Stimulated activated CD4-positive, alpha-beta T cell treated with anti-CD3 and anti-CD28 coated beads, Interleukin-1b, Interleukin-23, amount 100 ng/mL, for 48 hours (primary cell): ENCODE measurements at places on chromosomes 5 and 9.

GRCh38 chr5:17732351-17732923 lies 98.2 kb downstream of the TAF11L14 start:
- no peak for DNase-seq

DNA sequence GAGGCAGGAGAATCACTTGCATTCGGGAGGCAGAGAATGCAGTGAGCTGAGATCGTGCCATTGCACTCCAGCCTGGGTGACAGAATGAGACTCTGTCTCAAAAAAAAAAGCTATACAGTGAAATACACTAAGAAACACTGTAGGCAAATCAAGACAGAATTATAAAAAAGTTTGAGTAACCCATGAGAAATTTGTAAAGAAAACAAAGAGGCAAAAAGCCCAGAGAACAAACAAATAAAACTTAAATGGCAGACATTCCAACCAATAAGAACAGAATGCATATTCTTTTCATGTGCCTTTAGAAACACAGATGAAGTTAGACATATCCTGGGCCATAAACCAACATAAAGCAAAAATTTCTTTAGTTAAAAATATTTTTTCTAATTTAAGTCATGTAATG lies 30.6 kb downstream of the ZNF169 start:
- DNase-seq, result no peak

GRCh38 chr5:135832941-135833920 lies 1.2 kb upstream of the SLC25A48 start:
- no peak for DNase-seq

GRCh38 chr9:6757132-6757455 lies 679 bp upstream of the KDM4C start:
- peak; percentile 74 for DNase-seq

DNA sequence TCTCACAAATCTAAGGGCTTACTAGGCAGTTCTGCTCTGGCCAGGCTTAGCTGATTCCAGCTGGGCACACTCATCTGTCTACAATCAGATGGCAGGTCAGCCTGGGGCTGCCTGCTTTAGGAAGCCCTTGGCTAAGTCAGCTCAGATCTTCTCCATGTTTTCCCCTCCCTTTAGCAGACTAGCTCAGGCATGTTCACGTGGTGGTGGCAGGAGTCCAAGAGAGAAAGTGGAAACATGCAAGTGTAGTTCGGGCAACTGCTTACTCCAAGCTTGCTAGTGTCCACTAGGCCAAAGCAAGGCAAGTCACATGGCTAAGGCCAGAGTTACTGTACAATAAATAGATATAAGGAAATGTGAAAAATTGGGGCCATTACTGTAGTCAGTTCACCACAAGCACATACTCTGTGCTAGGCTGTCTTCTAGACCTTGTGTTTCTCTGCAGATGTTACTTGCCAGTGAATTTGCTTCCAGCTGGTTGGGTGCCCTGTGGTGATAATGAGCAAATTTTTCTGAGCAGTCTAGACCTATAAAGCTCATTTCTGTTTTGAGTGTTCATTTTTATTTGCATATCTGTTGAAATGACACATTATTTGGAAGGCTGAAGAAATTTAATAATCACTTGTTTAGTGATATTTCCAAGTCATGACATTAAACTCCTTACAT lies 38.3 kb downstream of the RECK start:
- no peak for DNase-seq

- no peak for DNase-seq
These were observed 81.8 kb downstream of the ARRDC3 start for GRCh38 chr5:91301106-91301846.

DNA sequence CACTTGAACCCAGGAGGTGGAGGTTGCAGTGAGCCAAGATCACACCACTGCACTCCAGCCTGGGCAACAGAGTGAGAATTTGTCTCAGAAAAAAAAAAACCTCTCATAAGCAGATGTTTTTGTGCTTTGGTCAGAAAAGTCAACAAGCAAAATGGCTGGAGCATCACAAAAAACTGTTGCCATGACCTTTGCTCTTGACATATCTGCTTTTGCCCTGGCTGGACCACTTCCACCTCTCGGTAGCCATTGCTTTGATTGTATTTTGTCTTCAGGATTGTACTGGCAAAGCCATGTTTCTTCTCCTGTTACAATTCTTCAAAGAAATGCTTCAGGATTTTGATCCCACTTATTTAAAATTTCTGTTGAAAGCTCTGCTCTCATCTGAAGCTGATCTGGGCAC lies 67.0 kb downstream of the MTMR12 start:
- no peak for DNase-seq

DNA sequence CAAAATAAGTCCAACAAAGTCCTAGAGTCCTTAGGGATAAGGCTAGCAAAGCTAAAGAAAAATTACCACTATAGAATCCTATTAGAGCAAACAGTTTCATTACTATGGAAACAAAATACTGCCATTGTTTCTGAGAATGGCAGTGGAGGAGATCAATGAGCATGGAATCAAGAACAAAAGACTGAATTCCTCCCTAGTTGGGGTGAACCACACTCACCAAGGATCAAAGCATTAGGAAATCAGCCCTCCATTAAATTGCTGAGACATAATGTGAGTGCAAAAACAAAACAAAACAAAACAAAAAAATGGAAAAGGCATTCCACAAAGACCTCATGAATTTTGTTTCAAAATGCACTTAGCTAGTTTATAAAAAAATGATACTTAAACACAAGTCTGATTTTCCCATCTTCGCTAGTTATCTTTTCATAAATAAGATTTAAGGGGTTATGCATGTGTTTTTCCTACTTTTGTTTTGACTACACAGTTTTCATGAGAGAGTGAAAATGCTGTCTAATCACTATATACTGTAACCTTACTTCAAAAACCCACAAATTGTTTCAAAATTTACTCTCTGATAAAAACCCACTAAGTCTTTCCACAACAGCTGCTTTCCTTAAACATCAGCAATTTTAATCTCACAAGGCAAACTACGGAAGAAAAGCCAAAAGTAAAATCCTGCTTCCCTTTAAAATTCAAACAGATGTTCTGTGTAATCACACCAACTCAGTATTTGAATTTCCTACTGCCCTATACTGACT lies 9.7 kb downstream of the SERINC5 start:
- DNase-seq, result no peak

GRCh38 chr9:137156567-137157375 lies 13.1 kb downstream of the LRRC26 start:
- peak; percentile 68 for DNase-seq

- DNase-seq, result no peak
These were observed 21.6 kb upstream of the SPATA31D4 start for GRCh38 chr9:81906671-81907070.

DNA sequence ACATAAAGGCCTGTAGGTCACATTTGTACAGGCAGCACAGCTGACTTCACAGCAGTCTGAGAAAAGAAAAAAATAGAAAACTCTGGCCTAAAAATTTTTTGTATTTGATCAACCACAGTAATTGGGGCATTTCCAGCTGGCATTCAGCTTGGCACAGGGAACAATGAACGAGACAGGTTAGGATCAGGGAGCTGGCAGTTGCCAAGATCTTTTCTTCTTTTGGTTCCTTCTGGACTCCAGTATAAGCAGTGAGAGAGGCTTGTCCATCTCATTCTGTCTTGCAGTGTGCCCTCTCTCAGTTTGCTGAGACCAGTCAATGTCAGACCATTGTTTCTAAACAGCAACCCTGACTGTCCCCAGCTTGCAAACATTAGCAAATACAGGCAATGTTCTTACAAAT lies 601.1 kb downstream of the TLR4 start:
- no peak for DNase-seq

DNA sequence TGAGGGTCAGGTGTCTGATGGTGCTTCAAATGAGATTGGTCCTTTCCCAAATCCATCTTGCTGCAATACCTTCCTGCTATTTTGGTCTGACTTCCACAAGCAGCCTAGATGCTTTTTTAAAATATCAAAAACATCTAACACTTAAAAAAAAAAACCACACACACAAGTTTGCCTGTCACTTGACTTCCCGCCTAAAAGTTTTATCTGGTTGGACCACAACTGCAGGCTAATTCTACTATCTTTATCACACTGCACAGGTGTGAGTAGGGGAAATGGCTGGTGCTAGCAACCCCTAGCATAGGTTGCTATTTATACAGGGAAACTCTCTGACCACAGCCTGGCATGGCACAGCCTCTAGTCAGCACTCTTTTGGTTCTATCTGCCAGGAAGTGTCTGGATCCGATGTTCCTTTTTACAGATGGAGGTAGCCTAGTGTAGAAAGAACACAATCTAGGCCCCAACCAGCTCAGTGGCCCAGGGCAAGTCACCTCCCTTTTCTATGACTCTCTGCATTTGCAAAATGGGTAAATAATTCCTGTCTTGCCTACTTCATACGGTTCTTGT lies at the start of gene HEMGN:
TSS of gene HEMGN (minus strand) at position 92 of the 564 bp plus-strand sequence. CDS start at position 56, 36 bp downstream.
- peak; percentile 14 for DNase-seq

DNA sequence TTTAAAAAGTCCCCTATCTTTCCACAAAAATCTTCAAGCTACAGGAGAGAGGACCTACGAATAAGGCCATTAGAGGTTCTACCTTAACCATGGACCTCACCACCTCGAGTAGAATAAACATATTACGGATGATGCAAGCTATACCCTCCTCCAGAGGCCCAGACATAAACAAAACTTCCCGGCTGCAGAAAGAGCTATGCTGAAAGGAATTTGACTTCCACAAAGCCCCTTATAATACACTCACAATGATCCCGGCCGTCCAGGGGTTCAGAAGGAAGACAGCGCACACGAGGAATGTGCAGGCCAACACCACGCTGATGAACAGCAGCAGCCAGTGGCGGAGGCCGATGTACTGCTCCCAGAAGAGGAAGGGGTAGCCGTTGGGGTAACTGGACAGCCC lies 59.0 kb downstream of the PTCH1 start:
- DNase-seq, result no peak

DNA sequence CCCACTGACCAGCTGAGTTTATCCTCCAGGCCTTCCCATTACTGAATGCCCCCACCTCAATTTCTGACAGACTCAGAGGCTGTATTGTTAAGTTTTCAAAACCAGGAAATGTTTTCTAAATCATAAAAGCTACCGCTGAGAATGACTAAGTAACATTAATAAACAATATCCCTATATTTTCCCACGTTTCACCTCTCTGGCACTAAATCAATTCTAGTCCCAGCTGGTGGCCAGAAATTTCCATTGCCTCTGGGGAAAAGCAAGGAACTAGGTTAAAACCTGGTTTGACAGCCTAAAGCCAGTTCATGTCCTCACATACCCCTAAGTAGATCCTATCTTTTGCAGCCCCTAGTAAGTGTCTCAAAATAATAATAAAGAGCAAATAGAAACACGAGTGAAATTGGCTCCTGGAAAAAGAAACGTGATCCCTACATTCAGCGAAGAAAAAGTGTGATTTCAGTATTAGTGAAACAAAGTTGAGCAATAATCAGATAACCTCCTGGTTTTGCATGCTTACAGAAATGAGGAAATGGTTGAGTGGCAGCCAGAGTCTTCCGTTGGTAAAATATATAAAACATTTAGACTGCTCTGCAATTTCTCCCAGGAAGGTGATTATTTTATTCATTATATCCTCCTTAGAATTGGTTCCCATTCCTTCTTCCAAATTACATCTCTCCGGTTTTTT lies 110.9 kb downstream of the ESM1 start:
- DNase-seq, result no peak

DNA sequence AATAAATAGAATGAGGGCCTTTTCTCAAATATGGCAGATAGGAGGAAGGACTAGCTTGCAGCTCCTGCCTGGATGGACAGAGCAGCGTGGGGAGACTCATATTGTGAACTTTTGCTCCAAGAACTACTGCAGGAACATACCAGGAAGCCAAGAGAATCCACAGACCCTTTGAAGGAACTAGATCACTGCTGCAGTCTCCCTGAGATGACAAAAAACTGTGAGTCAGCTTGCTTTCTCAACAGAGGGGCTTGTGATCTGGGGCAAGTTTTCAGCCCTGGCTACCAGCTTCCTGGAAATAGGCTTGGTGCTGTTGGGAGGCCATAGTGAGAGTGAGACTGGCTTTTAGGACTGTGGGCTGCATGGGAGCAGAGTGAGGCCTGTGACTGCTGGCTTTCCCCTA lies 170.6 kb upstream of the TRIM32 start:
- no peak for DNase-seq

DNA sequence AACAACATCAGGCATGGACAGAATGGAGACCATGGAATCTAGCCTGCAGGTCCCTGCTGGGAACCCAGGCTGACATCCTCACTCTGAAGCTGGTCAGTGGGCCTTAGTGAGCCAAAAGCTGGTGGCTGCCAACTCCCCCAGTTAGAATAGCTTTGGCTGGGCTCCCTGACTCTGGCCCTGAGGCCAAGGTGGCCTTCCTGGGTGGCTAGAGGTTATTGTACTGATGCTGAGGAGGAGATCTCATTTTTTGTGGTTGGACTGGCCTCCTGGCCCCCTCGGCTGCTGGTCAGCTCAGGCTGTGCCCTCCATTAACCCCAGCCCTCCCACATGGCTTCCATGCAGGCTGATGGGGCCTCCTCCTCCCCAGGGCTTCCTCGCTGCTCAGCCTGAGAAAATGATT lies 101.2 kb upstream of the PANK3 start:
- no peak for DNase-seq

DNA sequence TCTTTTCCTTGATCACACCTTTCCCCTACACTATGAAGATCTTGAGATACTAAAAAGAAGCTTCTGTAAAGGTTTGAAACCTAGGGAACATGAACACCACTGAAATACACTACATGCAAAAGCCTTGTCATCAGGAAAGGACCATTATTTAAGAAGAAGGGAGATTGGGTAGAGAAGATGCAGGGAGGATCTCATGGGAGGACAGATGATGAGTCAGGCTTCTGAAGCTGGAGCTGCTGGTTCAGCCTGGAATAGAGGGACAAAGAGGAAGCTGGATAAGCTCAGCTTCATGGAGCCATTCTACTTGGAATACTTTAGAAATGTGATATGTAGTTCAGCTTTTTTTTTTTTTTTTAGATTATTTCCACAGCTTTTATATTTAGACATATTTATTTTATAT lies 169.8 kb downstream of the MAN2A1 start:
- DNase-seq, result no peak

DNA sequence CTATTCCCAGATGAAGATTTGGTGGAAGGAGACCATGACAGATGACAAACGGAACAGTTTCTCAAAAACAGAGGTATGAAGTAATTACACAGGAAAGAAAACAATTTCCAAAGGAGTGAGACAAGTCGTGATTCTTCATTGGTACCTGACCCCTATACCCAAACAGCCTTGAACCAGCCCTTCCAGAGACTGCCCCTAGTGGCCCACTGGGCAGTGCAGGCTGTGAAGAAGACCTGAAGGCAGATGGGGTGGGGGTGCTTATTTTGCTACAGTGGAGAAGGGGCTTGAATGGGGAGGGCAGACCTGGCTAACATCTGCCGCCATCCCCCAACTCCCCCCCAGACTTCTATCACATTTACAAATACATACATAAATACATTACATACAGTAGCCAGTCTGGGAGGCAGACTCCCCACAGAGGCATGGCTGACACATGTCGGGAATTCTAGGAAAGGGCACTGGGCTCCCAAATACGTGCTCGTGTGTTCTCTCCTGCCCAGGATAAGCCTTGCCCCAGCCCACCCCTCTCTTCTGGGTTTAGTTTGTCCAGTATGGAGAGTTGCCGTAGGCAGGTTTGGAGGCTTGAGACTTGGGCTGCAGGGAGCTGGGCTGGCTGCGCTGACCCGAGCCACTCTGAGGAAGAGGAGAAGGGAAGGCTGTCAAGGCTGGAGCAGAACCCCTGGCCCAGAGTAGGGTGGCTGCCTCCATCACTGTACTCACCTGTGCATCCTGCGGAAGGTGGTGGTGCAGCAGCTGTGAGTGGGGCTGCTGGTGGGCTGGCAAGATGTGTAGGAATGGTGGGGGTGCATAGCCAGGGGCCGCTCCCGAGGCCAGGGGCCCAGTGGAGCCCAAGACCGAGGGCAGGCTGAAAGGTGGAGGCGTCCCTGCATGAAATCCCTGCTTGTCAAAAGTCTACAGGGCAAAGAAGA lies 105.3 kb downstream of the UBE2R2 start:
- DNase-seq, result no peak

- no peak for DNase-seq
These were observed 31.8 kb upstream of the FRRS1L start for GRCh38 chr9:109198736-109199382.
